ENCODE measurements at places on chromosomes 1 and 21.

DNA sequence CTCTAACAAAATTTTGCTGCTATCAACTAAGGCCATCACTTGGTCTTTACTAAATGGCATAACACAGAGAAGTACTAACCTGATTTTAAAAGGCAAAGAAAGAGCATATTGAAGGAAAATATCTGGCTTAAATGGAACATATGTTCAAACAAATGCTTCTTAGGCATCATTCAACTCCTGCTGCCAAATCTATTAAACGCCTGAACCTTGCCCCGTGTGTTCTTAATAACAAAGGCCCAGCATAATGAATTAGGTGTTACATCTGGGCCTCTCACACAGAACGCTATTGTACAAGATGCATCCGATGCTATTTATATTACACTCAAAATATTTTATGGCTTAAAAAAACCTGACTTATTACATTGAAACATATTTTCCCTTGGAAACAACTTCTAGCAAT lies 48.4 kb downstream of the B3GALNT2 start:
- DNase-seq: no peak

- no peak for DNase-seq
These were observed 104.1 kb downstream of the DENND1B start for GRCh38 chr1:197671140-197671539.

DNA sequence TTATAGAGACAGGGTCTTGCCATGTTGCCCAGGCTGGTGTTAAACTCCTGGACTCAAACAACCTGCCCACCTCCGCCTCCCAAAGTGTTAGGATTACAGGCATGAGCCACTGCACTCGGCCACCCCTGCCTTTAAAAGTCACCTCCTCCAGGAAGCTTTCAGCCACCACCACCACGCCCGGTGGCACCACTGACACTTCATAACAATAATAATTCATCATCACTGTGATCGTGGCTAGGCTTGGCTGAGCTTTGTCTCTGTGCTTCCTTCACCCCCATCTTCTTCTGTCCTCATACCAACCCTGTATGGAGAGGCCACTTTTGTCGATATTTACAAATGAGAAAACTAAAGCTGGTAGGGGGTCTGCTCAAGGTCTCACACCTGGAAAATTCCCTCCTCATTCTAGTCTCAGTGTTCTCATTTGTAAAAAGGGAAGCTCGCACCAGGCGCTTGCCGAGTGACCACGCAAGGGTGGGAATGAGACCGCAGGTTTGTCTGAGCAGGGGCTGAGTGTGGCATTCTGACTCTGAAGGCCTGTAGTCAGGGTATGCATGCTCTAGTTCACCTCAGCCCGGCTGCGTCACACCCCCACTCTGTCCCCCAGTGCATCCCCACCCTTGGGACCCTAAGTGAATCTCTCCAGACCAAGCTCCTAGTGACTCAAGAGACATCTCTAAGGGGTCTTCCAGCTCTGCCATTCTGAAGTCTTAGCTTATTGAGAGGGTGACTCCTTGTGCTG lies 12.9 kb upstream of the EPHA2 start:
- no peak for DNase-seq

DNA sequence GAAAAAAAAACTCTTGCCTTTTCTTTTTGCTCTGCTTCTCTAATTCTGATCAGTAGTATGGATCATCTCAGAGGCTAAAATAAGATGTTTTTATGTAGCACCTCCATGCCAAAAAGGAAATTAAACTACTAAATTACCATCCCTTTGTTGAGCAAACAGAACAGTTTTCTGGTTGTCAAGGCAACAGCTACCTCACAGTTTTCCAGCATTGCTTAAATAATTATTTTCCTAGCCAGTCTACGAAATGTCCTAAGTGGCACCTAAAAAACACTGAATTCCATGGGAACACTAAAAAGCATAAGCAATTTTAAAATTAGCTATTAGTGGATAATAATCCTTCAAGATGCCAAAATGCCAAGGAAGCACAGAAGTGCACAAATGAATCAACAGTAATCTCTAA lies 61.7 kb downstream of the ARID4B start:
- no peak for DNase-seq

DNA sequence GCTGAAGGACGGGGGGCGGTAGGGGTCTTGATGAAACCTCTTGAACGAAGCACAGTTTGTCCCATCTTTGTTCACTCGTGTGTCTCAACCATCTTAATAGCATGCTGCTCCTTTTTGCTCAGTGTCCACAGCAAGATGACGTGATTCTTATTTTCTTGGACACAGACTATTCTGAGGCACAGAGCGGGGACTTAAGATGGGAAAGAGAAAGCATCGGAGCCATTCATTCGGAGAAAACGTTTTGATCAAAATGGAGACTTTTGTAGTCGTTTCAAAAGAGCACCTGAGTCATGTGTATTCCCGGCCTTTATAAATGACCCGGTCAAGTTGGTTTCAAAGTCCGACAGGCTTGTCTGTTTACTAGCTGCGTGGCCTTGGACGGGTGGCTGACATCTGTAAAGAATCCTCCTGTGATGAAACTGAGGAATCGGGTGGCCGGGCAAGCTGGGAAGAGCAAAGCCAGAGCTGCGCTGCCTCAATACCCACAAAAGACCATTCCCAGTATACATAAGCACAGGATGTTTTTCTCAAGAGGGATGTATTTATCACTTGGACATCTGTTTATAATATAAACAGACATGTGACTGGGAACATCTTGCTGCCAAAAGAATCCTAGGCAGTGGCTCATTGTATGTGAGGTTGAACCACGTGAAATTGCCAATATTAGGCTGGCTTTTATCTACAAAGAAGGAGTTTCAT lies 18.5 kb downstream of the ETS2 start:
- no peak for DNase-seq

- no peak for DNase-seq
These were observed 64.4 kb upstream of the LAPTM5 start for GRCh38 chr1:30822006-30822405.

- no peak for DNase-seq
These were observed 43.1 kb downstream of the ATP2B4 start for GRCh38 chr1:203669739-203670138.
